ENCODE measurements at places on chromosomes 4 and X.

GRCh38 chr4:180253419-180253818 lies 1989.8 kb upstream of the TENM3 start:
- DNase-seq: no peak

GRCh38 chr4:183329954-183330742 lies 7.9 kb upstream of the CLDN24 start:
- DNase-seq: no peak

GRCh38 chr4:146522869-146523205 lies 1.1 kb upstream of the SLC10A7 start:
- no peak for DNase-seq

- no peak for DNase-seq
These were observed 41.2 kb downstream of the RELL1 start for GRCh38 chr4:37644962-37645361.

DNA sequence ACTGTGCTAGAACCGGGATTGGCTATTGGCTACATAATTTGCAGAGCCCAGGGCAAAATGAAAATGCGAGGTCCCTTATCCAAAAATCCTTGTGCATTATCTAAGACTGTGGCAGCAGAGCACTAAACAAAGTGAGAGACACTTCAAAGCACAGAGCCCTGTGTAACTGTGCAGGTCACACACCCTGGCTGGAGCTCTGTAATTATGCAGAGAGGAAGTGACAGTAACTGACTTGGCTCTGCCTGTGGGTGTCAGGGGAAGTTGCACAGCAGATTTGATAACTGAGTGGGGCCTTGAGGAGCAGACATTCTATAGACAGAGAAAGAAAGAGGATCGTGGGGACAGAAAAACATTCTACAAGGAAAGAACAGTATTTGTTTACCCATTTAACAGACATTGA lies 173.5 kb upstream of the FMR1 start:
- DNase-seq: no peak

DNA sequence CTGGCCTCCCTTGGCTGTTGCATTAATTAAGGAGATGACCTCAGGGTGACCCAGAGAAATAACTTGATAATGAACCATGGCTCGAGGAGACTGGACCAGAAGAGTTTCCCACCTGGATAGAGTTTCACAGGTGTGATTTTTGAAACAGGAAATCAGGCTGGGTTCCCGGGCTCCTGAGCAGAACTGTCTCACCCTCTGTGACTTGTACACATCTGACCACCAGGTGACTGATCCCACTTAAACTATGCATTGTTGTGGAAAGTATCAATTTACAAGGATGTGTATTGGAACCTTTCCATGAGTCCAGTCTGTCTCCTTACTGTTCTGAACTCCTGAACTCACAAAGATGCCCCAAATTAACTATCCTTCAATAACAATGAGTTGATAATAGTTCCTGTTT lies 220.3 kb downstream of the PTTG2 start:
- DNase-seq: no peak

DNA sequence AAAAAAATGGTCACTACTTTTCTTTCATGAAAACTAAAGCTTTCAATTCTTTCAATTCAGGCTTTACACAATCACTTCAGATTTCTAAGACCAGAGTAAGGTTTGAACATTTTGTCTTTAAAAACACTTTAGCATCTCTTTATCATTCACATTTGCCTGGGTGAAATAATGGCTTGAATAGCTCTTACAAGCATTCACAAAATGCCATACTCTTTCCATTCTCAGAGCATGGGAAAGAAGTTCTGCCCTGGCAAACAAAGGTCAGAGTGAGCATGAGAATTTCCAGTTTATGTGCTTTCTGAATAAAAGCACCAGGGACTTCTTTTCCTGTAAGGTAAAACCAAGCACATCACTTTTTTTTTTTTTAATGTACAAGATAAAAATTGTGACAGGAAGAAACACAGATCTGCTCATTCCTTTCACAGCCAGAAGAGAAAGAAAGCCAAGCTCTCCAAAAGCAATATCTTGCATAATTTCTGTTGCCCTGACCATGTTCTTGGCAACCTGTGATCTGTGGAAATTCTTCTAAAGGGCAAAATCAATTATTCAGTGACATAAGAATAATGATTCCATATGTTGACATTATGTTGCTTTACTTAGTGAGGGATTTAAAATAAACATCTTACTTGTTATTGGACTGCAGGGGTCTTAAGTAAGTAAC lies 64.8 kb downstream of the CD40LG start:
- no peak for DNase-seq

DNA sequence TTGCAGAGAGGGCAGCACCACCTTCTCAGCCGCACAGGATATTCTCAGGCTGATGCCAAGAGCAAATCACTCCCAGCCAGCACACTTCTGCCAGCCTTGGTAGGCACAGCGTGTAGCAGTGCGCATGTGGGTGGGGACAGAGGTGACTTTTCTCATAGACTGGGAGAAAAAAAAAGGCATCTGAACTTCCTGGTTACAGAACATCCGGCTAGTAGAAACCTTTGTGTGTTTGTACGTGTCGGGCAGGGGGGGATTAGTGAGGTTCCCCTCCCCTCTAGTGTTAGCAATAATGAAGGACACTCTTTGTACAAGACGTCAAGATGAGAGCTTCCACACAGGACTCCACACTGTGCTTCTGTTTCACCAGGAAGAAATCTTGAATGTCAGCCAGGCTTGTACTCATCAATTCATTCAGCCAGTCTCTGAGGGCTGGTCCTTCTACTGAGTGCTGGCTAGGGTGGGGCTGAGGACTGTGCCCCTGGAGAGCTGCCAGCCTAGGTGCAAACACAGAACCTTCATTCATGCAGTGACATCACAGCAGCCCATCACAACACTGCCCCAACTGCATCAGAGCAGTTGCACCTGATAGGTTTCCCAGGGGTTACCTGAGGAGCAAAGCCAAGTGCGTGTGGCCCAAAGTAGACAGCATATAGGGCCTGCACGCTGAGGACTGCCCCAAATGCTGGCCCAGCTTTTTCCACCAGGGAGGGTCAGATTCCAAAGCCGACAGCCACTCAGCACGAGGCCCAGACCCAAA lies 34.7 kb downstream of the SLC25A5 start:
- no peak for DNase-seq

DNA sequence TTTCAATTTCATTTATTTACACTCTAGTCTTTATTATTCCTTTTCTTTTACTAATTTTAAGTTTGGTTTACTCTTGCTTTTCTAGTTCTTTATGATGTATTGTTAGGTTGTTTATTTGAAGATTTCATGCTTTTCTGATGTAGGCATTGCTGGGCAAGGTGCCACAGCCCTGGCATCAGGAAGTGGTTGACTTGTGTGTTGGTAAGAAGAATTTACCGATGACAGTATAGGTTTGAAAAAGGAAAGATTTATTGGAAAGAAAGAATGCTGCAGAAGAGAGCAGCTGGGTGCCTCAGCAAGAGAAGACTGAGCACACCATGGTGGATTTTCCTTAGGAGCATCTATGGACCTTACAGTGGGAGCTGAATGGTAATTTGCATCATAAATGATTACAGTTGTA lies 153.2 kb downstream of the KLF8 start:
- no peak for DNase-seq

DNA sequence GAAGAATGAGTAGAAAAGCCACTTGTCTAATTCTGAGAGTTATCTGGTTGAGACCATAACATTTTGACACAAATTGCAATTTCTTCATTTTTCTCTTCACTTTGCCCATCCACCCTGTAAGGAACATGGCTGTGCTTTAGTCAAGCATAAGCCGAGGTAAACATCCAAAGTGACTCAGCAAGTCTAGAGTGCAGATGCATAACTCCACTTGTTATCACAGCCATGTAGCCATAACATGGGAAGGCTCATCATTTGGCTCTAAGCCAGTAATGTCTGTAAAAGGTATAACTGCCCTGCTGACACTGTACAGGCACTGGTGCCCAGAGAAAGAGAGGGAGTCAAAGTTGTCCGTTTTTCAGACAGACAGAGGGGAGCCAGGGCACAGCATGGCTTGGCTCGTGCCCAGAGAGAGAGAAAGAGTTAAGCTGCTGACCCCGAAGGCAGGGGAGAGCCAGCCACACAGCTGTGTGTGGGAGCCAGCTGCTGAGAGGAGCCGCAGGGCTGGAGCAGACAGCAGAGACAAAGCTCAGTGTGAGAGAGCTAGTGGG lies 76.9 kb upstream of the EXOC1L start:
- DNase-seq: no peak

GRCh38 chrX:150199181-150199580 lies 163.9 kb upstream of the MAMLD1 start:
- DNase-seq: no peak

- no peak for DNase-seq
These were observed 11.8 kb downstream of the CASP6 start for GRCh38 chr4:109691411-109691920.

GRCh38 chrX:9324676-9325075 lies 140.2 kb upstream of the TBL1X start:
- DNase-seq: no peak

DNA sequence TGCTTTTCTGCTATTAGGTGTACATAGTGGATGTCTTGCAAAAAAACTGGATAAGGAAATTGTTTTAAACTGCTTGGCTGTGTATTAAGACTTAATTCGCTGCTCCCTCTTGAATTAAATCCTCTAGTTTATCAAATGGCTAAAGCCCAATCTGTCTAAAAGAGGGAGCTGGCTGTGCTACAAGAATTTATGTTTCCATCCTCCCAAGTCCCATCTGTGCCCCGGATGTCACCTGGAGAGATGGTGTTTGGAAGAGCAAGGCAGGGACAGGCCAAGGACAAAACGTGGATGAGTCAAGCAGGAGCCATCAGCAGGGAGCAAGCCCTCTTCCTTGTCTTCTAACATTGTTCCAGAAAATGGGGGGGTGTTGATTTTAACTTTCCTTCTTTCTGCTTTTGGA lies 171.3 kb upstream of the LCORL start:
- no peak for DNase-seq

- DNase-seq: no peak
These were observed 34.3 kb downstream of the ENPEP start for GRCh38 chr4:110510277-110510676.

GRCh38 chr4:141645611-141646340 lies 9.4 kb downstream of the IL15 start:
- DNase-seq: no peak

DNA sequence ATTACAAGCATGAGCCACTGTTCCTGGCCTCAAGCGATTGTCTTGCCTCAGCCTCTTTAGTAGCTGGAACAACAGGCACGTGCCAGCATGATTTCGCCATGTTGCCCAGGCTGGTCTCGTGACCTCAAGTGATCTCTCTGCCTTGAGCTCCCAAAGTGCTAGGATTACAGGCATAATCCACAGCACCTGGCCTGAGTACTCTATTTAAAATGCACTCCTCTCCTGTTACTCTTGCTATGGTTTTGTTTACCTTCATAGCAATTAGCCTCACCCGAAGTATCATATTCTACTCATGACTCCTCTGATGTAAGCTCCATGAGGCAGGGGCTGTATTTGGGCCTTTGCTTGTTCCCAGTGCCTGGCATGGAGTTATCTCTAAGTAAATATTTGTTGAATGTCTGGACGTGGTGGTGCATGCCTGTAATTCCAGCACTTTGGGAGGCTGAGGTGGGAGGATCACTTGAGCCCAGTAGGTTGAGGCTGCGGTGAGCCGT lies 92.5 kb upstream of the SLC34A2 start:
- no peak for DNase-seq

DNA sequence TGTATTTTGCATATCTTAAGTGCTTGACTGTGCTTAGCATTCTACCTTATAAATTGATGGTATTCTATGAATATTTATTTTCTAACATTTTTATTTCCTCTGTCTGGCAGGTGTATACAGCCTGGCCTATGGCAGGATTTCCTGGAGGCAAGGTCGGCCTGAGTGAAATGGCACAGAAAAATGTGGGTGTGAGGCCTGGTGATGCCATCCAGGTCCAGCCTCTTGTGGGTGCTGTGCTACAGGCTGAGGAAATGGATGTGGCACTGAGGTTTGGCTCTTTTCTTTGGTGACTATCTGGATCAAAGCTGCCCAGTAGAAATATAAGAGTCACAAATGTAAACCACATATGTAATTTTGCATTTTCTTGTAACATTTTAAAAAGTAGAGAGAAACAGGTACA lies 6.5 kb upstream of the NUDT6 start:
- DNase-seq: no peak

GRCh38 chr4:108700081-108700757 lies 49.8 kb downstream of the OSTC start:
- DNase-seq: no peak

DNA sequence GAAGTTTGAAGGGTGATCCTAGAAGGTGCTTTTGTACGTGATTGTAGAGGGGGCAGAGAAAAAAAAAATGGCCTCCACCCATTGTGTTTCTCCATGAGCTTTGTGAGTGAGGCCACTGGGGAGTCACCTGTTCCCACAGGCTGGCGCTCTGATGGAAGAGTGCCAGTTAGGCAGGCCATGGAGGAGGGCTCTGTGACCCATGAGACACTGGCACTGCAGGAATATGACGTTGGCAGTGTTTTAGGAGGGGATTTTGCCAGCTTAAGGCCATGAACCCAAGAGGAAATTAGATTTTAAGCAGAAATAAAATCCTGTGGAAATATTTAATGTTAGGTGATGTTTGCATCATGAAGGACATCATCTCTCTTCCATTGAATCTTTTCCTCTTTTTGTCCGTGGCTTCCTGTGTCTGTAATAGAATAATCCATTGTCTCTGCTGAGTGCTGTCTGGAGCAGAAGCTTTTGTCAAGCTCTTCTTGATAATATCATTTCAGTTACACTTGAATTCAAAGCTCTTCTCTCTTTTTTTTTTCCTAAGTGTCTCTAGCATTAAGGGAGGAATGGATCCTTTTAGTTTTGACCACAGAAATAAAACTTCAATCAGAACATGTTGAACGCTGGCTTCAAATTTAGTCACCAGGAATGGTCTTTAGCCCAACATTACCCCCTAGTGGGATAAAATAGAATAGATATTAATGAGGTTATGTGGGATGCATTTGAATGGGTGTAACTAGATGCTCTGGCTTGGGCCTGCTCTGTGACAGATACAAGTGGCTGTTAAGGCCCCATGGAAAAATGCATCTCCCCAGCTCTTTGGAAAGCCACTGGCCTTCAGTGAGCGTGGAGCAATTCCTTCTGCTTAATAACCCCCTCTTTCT lies 41.0 kb upstream of the UCP1 start:
- no peak for DNase-seq
